ENCODE measurements at places on chromosomes 1 and 21. TPM values are rescaled to one million over a fixed set of nuclear protein-coding genes. Genes with fewer than 3 reads are reported as not detected.

GRCh38 chr1:206883160-206883559, 14.1 kb upstream of the IL24 start:
- DNase-seq: no peak

GRCh38 chr1:3441410-3441847, 13.0 kb upstream of the ARHGEF16 start:
- DNase-seq: no peak

DNA sequence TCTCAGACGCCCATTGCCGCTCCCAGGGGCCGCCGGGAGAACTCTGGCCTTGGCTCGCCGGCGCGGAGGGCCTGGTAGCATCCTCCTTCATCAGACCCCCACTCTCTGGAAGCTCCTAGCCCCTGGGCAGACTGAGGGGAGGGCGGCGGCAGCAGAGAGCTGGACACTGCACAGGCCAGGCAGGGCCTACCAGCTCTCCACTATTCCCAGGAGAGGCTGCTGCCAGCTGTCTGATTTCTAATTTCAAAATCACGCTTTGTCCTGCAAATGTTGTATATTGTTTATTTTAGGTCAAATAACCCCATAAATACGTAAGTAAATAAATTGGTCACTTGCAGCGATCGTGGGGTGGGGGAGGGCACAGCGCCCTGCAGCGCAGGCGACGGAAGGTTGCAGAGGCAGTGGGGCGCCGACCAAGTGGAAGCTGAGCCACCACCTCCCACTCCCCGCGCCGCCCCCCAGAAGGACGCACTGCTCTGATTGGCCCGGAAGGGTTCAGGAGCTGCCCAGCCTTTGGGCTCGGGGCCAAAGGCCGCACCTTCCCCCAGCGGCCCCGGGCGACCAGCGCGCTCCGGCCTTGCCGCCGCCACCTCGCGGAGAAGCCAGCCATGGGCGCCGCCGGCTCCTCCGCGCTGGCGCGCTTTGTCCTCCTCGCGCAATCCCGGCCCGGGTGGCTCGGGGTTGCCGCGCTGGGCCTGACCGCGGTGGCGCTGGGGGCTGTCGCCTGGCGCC, at the start of gene MTARC1:
Gene MTARC1 (plus strand): TSS at position 577 of the 732 bp plus-strand sequence. CDS start 32 bp downstream, at position 609.
- DNase-seq: peak; percentile 92

CBS gene
- 11.0 TPM for total RNA-seq

DNA sequence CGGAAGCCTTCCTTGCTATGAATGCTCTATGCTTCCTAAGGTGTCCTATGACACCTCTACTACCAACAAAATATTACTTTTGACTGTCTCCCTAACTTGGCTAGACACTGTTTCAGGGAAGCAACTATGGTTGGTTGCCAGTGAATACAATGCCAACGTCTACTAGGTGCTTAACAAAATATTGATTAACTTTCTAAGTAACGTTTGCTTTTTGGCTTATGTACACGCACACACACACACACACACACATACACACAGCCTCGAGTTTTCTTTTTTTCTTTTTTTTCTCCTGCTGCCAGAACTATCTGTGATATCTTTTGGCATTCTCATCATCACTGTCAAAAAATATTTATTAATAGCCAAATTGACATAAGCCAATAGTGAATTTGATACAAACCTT, 864.0 kb downstream of the PLA2G4A start:
- no peak for DNase-seq

- no peak for DNase-seq
Measured at GRCh38 chr1:226424221-226425003, 16.5 kb upstream of the PARP1 start.

HEYL gene
- total RNA-seq: 32.3 TPM

- DNase-seq: no peak
Measured at GRCh38 chr1:227893300-227893948, 54.3 kb downstream of the WNT9A start.

UAP1 gene
- 23.9 TPM for total RNA-seq

DNA sequence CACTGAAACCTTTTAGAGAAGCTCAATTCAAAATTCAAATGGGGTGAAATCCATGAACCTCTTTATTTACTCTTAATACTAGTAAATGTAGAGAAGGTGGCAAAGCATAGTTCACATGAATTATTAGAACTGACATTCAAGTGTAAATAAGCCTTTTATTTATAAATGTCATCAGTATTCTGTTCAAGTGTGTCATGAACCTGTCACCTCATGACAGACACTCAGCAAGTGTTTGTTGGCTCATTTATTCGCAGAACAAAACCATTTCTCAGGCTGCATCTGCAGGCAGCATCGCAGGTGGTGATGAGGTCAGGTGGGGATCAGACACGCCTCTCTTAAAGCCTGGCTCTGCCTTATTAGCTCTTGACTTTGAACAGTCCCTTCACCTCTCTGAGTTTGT, 116.6 kb downstream of the SETD4 start:
- no peak for DNase-seq

All from right cardiac atrium (tissue), 5 donors.